HS-27A (cell line): ENCODE measurements at places on chromosomes 2 and 18.

DNA sequence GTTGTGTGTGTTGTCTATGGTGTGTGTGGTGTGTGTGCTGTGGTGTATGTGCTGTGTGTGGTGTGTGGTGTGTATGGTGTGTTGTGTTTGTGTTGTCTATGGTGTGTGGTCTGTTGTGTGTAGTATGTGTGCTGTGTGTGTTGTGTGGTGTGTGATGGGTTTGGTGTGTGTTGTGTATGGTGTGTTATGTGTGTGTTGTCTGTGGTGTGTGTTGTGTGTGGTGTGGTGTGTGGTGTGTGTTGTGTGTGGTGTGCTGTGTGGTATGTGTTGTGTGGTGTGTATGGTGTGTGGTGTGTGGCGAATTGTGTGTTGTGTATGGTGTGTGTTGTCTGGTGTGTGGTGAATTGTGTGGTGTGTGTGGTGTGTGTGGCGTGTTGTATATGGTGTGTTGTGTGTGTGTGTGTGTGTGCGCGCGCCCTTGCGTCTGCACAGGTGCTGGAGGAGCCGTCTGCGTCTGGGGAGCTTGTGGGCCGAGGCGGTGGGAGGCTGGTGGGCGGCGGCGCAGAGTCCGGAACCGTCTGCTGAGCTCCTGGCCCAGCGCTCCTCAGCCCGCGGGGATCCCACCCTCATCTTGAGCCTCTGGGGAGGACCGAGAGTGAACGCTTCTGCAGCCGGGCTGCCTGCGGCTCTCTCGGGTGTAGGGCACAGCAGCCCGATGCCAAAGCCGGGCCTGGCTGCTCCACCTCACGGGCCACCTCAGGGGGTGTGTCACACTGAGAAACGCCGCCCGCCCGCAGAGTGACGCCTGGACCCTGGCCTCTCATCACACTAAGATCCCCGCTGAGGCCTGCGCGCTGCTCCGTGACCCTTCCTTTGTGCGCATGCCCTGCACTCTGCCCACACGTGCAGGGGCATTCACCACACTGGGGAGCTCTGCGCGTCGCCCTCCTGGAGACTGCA is 8.8 kb upstream of the ADI1 start:
- no peak for DNase-seq

GRCh38 chr2:54962935-54963440 is 87.3 kb downstream of the RTN4 start:
- no peak for DNase-seq

- no peak for DNase-seq
These were observed 70.6 kb upstream of the CTDP1 start for GRCh38 chr18:79608999-79609461.

DNA sequence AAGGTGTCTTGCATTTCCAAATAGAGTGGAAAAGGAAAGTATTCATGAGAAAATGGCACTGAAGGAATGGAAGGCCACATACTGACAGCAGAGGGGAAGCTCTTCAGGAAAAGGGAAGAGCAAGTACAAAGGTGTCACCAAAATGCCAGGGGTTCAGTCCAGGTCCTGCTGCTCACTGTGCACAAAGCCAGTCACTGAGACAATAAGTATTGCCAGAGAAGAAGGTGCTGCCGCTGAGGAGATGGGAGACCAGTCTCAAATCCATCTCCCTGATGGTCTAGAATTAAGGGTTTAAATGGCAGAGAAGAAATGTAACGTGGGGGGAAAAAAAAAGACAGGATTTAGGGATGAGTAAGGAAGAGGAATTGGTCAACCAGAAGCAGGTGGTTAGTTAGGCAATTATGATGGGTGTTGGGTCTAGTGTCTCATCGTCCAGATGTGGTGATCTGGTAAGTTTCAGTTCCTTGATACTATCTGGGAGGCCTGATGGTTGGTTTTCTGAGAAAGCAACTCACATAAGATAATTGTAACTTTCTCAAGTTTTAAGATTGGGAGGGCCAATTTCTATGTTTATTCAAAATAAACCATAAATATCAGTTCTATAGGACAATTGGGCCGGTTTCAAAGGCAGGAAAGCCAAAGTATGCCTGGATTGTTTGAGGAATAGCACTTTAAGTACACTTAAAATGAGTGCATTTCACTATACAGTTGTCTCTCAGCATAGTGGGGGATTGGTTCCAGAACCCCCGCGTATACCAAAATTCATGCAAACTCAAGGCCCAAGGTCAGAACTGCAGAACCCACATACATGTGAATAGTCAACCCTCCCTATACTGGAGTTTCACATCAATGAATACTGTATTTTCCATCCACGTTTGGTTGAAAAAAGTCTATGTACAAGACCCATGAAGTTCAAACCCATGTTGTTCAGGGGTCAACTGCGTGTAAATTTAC is 109.1 kb upstream of the DNAJC10 start:
- DNase-seq = no peak

- DNase-seq = no peak
These were observed 31.3 kb downstream of the LANCL1 start for GRCh38 chr2:210445116-210445707.

DNA sequence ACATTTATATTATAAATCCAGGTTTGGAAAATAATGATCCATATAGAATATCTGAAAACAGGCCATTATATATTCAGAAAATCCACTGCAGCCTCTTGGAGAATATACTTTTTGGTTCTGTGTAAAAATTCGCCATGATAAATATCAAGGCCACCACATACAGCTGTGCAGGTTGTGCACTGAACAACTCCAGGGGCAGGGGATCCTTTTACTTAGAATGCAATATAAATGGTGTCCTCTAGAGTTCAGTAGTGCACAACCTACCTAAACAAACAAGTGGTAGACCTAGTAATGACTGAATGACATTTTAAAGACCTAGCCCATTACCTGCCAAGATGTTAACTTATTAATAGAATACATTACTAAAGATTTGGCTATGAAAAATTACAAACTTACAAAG is 22.4 kb downstream of the MOGAT1 start:
- no peak for DNase-seq

- DNase-seq = no peak
These were observed 78.1 kb downstream of the ZNF516 start for GRCh38 chr18:76416911-76417310.

DNA sequence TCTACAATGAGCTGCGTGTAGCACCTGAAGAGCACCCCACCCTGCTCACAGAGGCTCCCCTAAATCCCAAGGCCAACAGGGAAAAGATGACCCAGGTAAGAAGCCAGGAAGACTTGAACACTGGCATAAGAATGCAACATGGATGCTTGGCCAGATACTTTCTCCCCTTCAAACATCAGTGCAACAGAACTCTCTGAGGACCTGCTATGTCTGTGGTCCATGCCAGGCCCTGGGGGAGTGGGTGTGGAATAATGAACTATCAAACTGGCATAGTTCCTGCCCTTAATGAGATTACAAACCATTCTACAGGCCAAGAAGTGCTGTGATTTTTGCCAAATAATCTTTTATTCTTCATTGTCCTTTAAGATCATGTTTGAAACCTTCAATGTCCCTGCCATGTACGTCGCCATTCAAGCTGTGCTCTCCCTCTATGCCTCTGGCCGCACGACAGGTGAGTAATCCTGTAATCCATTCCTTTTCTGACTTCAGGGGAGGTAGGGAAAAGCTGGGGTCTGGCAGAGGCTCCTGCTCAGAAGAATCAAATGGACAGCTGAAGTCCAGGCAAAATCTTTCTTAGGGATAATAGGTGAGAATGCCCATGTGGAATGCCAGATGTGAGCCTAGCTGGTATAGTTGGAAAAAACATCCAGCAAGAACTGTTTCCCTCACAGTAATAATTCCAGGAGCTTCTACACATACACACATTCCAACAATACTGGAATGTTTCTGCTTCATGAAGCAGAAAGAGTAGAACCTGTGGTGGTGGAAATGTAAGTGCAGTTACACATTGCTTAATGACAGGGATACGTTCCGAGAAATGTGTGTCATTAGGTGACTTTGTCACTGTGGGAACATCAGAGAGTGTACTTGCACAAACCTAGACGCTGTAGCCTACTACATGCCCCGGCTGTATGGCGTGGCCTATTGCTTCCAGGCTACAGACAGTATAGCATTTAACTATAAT is 16.2 kb downstream of the ACTG2 start:
- DNase-seq = no peak

GRCh38 chr2:44866152-44866551 is 75.3 kb upstream of the SIX3 start:
- no peak for DNase-seq

- DNase-seq = no peak
These were observed 4.1 kb downstream of the ASB3 start for GRCh38 chr2:53782676-53783075.

DNA sequence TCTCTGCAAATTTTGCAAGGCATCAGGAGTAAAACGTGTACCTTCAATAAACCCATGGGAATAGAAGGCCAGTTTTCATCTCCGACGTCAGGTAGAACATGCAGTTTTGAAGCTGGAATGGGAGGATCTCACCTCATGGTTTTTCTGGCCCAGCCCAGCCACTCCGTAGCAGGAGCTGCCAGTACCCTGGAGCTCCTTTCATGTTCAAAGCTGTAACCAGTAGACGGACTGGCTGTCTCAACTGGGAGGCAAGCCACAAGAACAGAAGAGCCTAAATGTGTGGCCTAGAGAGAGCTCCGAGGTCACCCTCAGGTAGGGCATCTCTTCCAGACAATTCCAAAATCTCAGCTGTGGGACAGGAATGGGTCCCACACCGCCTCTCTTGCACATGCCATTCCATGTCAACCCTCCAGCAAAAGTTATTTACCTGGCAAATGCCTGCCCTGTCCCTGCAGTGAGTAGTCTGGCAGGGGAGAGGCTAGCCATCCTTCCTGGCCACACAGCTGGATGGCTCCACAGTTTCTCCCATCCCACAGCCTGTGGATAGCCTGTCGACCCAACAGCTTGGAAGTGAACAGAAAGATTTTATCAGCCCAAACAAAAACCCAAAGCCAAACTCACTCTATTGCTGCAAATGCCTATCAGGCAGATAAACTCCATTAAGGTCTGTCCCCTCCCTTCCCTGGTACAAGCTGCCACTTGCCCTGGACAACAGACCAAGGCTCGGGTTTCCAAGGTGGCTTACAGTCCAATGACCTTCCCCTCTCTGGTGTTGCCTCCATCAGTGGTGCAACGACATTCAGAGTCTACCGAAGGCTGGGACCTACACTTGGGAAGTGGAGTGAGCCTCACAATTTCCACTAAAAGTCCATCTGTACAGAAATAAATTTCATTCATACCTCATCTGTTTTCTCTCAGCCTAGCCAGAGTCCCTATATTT is 27.8 kb downstream of the CRACDL start:
- no peak for DNase-seq

GRCh38 chr2:241514986-241515737 is 6.8 kb upstream of the STK25 start:
- no peak for DNase-seq

DNA sequence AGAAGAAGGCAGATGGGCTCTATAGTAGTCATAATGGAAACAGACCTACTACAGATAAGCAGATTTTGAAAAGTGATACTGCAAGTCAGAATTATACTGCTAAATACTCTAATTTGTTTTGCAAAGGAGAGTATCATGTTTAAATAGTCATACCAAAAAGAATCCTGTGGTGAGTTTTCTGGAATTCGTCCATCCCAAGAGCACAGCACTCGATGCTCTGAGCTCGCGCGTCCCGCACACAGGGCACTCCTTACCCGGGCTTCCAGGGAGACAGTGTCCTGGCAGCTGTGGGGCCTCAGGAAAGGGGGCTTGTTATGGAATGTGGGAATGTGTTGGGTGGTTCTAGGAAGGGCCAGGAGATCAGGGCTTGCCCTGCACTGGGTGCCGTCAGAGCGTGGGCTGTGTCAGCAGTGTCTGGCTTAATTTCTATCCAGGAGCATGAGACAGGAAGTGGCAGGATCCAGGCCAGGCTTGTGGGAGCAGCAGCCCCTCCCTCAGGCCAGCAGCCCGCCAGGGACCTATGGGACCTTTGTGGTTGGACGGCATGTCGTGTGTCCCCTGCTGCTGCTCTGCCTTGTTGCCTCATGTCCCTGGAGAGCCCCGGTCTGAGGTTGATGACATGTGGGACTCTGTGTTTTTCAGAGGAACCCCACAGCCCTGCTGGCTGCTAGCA is 193.2 kb upstream of the TPO start:
- DNase-seq = no peak

DNA sequence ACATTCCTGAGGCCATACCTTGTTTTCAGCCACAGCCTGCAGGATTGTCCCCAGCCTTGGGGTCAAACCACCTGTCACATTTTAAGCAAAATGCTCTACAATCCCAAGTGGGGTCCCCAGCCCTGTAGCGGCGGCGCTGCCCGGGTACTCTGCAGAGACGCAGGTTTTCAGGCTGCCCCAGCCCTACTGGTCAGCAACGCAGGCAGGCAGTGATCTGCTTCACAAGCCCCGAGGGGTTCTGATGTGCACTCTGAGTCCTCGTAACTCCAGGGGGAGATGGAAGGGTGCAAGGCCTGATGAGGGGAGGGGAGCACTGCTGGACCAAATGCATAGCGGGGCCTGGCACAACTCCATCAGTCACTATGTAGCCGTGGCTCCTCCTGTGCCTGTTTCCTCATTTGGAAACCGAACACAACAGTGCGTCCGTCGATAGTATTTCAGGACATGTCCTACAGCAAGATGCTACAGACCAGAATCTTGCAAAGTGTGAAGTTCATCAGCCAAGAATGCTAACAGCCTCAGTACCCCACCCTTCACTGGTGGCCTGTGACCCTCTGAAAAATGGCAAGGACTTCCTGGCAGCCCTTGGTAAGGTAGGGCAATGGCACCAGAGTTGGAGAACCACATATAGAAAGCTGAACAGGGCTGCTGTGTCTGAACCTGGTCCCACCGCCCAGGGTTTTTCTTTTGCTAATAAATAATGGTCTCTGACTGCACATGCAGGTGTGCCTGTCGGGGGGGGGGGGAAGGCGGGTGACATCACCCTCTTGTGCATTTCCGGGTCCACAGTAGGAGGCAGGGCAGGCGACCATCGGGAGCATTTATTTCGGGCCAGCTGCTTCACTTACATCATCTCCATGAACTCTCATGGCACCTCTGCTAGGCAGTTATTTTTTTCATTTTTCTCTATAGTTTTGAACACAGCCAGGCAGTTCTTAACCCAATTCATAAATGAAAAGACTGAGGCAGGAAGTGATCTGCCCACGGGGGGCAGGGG is 50.6 kb upstream of the TFCP2L1 start:
- DNase-seq = no peak

DNA sequence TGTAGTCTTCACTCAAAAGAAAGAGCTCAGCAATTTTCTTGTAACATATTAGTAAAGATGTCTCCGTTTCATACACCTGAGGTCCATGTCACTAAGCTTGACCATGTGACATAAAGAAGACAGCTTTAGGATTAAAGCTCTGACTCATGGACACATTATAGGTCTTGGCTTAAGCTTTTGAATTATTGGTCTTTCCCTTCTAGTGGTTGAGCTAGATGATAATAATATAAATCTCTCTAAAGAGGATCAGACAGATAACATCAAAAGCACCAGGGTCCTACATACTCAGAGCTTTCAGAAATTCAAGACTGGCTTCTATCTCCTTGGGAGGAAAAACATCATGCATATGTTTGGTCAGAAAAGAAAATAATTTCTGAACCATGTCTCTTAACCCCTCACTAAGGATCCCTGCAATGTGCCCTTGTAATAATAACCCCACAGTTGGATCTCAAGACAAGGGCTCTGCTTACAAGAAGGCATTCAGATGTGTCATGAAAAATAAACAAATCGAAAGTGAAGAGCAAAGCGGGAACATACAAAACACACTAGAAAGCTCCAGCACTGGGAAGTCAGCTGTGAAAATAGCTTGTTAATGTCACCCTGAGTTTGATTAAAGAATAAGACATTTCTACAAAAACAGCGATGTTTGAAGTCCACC is 174.5 kb downstream of the PID1 start:
- DNase-seq = no peak

- DNase-seq = no peak
These were observed 959 bp downstream of the MAB21L4 start for GRCh38 chr2:240894836-240895558.
